ENCODE measurements at places on chromosomes 7 and 10.
A peak's percentile ranks its signal among the peaks of the same experiment; 100 is the strongest.

- DNase-seq, result no peak
Measured at GRCh38 chr7:114209968-114210367, 204.6 kb upstream of the FOXP2 start.

DNA sequence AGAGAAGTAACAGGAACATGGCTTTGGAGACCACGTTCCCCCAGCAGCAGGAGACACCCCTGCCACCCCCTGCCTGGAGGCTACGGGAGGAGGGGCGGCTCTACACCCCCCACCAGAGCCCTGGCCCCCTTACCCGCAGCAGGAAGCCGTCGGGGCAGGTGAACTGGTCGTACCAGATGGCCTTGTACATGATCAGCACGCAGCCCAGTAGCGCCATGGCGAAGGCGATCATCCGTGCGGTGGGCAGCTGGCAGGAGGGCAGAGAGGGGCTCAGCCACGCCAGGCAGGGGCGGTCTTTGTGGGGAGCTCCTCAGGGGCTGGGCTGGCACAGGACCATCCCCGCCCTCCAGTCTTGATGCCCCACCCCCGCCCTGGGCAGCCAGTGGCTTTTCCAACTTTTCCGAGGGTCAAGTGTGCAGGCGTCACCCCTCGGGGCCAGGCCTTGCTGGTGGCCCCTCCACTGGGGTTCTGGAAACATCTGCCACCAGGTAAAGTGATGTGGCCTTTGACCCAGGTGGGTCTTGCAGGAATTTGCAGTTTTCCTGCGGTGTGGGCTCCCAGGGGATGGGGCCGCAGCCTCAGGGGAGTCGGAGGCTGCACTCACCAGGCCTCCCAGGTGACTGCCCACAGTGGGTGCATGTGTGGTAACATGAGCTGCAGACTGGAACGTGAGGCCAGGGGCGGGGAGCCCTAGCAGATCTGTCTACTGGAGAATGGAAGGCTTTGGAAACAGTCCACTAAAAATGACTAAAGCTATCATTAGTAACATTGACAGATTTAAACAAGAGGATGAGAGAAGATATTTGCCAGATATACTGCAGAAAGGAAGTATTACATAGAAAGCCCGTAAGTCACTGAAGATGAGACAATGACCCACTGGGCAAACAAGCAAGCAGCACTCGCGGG lies 9.7 kb downstream of the CALY start:
- no peak for DNase-seq

GRCh38 chr7:11714205-11714604 lies 117.8 kb downstream of the THSD7A start:
- DNase-seq, result no peak

DNA sequence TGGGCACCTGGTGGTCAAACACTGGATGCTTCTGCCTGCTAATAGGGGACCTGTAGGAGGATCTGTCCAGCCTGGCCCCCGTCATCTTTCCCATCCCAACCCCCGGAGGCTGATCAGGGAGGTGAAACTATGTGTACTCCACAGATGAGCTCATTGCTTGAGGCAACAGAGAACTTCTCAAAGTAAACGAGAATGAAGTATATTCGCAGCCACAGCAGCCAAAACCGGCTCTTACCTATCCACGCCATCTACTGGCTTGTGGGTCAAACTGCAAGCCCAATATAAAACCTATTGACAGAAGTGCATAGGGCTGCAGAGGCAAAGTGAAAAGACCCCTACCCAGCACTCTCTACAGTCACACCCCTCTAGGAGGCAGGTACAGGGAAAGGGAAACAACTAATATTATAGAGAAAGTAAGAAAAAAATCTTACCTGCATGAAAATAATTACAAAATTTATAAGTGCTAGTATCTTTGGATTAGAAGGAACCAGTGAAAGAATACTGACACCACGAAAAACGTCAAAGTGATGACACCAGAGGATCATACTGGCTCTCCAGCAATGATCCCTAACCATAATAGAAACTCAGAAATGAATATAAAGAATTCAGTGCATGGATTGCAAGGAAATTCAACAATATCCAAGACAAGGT lies 973.5 kb downstream of the ANKRD7 start:
- no peak for DNase-seq

DNA sequence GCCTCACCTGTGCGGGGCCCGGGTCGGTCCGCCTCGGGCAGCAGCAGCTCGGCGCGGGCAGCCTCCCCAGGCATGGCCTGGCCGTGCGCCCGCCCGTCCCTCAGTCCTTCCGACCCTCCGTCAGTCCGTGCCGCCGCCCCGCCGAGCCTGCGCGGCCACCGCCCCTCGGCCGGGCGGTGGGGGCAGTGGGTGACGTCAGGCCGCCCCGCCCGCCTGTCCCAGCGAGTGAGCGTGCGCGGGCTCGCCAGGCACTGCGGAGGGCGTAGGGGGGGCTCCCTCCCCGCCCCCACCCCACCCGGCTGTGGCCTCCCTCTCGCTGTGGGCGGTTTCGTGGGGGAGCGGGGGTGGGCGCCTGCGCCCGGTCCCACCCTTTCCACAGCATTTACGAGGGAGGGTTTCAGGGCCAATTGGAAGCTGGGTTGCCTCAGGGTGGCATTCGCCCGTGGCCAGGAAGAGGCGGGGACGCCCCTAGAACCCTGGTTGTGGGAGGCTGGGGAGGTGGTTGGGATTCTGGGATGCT lies at the start of gene NACAD:
NACAD (minus strand) TSS at position 149 of the 520 bp plus-strand sequence; CDS start at position 74, 75 bp downstream.
- no peak for DNase-seq

DNA sequence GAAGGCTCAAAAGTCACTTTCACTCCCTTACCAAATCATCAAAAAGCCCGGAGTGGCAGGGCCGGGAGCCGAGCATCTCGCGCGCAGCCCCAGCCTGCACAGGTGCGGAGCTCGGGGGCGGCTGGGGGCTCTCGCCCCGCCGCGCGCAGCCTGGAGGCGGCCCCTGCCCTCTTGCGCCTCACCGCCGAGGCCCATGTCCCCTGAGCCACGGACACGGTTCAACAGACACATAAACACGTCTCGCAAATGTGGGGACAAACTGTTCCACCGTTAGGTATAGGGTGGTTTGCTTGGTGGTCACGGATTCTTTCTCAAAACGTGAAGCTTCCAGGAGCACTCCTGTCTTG lies 700 bp downstream of the GSAP start:
- DNase-seq, result no peak

GRCh38 chr10:17737027-17737965 lies 14.7 kb upstream of the TMEM236 start:
- no peak for DNase-seq

DNA sequence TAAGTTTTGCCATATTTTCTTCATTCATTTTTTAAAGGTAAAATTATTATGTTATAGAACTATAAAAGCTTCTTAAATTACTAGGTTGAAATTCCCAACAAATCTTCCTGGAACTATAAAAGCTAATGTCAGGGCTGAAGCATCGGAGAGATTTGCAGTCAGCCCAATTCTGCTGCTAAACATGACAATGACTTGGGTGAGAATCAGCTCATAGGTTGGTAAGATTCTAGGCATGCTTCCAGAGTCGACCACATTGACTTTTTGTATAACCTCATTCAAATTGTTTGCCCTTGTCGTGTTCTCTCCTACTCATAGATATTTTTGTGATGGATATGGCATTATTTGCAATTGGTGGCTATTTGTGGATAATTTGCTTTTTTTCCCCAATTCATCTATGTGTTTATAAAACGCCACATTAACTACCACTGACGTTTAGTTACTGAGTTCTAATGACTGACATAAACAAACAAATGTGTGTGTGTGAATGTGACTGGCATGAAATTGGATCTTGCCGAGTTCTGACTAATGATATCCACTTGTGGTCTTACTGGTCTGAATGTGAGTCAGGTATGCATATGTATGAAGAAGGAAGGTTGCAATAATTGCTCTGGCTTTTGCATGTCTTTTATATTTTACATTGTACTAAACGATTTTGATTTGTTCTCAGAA lies 579.8 kb downstream of the PARD3 start:
- no peak for DNase-seq

DNA sequence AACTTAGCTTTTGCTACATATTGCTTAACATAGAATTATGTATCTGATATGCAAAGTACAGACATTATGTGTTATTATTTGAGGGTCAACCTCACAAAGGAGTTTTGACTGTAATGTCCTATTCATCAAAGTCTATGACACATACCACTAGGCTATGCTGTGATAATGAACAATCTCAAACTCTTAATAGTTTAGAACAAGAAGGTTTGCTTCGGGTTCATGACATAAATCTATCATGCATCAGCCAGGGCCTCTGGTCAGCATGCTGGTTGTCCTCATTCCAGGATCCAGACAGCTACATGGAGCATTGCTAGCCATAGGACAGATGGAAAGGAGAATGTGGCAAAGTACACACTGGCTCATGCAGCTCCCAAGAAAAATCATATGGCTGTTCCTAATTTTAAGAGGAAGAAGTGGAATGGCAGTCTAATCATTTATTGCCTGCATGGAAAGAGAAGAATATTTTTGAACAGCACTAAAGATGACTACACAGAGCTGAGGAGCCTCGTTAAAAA lies 332.1 kb downstream of the GPR158 start:
- no peak for DNase-seq

- no peak for DNase-seq
Measured at GRCh38 chr10:24041034-24041433, 167.9 kb upstream of the KIAA1217 start.

DNA sequence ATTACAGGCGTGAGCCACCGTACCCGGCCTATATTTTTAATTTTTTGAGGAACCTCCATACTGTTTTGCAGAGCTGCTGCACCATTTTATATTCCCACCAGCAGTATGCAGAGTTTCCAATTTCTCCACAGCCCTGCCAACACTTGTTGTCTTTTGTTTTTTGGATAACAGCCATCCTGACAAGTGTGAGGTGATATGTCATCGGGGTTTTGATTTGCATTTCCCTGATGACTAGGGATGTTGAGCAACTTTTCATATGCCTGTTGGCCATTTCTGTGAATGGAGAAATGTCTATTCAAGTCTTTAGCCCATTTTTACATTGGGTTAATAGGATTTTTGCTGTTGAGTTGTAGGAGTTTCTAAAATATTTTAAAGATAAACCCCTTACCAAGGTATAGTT lies 22.2 kb downstream of the ENTPD7 start:
- DNase-seq, result no peak

- no peak for DNase-seq
Measured at GRCh38 chr7:41887416-41887815, 184.5 kb upstream of the INHBA start.

GRCh38 chr7:111678986-111679385 lies 116.7 kb upstream of the IMMP2L start:
- no peak for DNase-seq

GRCh38 chr10:24444337-24444736 lies 235.4 kb downstream of the KIAA1217 start:
- DNase-seq, result no peak

GRCh38 chr10:60992636-60993035 lies 48.7 kb upstream of the RHOBTB1 start:
- DNase-seq, result no peak

DNA sequence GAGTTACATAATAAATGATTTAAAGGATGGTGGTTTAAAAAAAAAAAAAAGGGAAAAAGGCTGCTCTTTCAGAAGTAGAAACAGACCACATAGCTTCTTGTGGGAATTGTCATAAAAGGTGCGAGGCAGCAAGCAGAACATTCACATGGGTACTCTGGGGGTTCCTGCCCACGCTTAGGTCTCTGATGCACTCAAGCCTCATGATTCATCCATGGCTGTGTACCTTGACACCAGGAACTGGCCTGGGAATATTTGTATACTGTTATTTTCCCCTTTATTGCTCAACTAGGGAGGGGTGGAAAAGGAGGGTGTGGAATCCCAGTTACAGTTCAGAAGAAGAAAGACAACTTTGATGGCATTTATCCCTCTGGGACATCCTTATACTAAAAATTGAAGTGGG lies 4.0 kb downstream of the PON2 start:
- DNase-seq, result no peak

GRCh38 chr10:63083904-63084689 lies 49.0 kb upstream of the NRBF2 start:
- DNase-seq, result peak; percentile 68

DNA sequence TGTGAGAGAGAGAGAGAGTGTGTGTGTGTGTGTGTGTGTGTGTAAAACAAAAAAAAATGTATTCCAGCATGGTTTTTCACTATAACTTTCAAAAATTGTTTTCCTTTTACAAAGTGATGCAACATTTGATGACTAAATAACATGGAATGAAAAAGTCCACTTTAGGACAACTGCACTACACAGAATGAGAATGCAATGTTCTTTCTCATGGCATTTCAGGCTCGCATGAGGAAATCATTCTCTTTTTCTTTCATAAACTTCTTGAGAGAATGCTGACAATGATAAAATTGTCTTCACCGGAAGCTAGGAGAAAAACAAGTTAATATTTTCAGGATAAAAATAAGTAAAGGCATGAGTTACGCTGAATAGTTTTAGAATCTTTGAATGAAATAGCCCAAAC lies 53.7 kb downstream of the SLC16A12 start:
- no peak for DNase-seq

DNA sequence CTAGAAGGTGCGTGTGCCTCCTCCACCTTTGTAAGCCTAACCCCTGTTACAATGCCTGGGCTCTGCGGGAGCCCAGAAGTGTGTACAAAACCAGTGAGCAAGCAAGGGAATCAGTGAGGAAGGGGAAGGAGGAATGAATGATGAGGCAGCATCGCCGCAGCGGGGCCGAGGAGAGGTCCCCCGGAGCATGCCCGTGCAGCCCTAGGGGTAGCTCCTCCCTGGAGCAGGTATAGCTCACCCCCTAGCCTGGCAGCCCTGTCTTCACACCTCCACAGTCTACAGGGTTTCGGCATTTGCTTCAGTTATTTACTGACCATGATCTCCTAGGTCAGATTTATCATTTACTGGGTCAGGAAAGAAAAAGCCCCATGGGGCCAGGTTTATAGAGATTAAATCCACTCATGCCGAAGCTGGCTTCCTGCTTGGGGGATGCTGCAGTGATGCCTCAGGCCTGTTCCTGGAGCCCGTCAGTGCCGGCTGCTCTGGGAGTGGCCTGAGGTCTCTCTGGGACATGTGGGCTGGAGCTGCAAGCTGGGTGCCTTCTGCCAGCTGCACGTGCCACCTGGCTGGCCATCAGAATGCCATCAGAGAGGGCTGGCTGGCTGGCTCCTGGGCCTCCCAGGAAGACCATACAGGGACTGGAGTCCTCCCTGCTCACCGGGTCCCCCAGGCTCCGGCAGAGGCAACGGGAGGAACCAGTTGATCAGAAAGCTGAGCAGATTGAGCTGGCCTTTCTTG lies 138.9 kb downstream of the GRK5 start:
- DNase-seq, result no peak

- DNase-seq, result no peak
Measured at GRCh38 chr10:22557321-22557720, 157.1 kb downstream of the PIP4K2A start.

GRCh38 chr7:28517206-28517605 lies 104.9 kb downstream of the CREB5 start:
- no peak for DNase-seq

Measured in HL-60 (cell line).